ENCODE measurements at places on chromosomes 11 and 22.

GRCh38 chr11:59224351-59224928 is 11.7 kb upstream of the MPEG1 start:
- no peak for DNase-seq

DNA sequence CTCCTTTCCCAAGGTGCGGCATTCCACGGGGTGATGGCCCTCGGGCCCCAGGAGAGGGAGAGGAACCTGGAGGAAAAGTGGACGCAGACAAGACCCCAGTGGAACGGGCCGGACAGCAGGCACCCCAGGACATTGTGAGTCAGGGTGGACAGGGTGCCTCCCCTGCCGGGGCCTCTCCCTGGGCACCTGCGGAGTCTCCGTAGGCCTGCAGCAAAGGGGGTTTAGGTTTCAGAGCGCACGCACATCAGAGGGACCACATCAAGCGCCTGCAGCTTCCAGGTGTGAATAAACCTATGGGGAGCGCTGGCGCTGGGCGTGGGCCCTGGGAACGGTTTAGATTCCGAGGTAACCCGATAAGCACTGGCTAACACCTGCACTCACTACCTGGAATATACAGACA is 22.7 kb upstream of the FGF19 start:
- DNase-seq = no peak

DNA sequence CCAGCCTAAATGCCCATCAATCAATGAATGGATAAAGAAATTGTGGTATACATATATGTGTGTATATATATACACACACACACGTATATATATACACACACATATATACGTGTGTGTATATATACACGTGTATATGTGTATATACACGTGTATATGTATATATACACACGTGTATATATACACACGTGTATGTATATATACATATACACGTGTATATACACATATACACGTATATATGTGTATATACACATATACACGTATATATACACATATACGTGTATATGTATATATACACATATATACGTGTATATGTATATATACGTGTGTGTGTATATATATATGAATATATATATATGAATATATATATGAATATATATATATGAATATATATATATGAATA is 54.1 kb downstream of the C2CD3 start:
- DNase-seq = no peak

DNA sequence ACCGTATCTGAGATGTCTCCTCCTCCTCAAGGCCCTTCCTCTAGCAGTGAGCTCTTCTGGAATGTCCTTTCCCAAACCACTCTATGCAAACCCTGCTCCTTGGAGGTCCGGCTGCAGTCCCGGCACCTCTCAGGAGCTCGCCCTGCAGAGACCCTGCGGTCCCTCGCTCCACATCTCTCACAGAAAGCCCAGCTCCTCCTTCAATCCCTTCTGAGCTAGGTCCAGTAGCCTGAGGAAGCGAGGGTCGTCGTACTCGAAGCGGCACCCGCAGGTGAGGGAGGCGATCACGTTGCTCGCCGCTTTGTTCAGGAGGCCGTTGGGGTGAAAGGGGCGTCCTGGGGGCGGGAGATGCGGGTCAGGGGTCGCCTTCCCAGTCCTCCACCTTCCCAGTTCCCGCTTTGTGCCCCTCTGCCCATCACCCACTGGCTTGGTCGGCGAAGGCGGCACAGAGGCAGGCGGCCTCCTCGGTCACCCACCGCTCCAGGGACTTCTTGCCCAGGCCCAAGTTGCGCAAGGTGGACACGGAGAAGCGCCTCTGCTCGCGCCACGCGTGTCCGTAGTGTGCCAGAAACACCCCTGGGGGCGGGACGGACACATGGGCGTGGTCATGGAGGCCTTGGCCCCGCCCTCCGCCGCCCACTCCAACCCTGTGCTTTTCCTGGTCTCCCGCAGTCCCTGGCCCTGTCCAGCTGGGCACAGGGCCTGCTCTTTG is 21.5 kb upstream of the CYP2D6 start:
- DNase-seq = no peak
